GM12891 (cell line): ENCODE measurements at places on chromosomes 7 and 10.
A peak's percentile ranks its signal among the peaks of the same experiment; 100 is the strongest.

GRCh38 chr7:65430344-65431186 lies 56.9 kb downstream of the ZNF92 start:
- no peak for DNase-seq

DNA sequence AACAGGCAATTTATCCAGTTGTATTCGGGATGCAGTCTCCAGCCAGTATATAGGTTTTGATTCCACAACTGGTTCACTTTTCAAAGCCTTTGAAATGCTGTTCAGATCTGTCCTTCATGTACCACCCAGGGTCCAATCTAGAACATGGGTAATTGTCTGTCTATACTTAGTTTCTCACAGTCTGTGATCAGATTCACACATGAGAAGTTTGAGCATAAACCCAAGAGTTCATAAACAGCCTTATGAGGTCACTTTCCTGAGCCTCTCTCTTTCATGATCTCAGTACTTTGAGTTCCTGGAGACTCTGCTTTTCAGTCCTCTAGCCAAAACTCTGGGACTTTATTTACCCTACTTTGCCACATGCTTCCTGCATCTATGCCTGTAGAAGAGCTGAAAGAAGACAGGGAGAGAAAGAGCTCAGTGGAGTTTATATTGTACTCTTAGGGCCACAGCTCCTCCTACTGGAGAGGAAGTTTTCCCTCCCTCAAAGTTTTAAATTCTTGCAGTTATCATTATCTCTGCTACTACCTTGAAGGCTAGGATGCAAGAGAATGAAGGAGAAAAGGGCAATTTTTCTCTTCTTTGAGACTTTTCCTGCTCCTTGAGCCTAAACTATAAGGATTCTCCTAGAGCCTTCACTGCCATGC lies 172.0 kb downstream of the ZEB1 start:
- no peak for DNase-seq

DNA sequence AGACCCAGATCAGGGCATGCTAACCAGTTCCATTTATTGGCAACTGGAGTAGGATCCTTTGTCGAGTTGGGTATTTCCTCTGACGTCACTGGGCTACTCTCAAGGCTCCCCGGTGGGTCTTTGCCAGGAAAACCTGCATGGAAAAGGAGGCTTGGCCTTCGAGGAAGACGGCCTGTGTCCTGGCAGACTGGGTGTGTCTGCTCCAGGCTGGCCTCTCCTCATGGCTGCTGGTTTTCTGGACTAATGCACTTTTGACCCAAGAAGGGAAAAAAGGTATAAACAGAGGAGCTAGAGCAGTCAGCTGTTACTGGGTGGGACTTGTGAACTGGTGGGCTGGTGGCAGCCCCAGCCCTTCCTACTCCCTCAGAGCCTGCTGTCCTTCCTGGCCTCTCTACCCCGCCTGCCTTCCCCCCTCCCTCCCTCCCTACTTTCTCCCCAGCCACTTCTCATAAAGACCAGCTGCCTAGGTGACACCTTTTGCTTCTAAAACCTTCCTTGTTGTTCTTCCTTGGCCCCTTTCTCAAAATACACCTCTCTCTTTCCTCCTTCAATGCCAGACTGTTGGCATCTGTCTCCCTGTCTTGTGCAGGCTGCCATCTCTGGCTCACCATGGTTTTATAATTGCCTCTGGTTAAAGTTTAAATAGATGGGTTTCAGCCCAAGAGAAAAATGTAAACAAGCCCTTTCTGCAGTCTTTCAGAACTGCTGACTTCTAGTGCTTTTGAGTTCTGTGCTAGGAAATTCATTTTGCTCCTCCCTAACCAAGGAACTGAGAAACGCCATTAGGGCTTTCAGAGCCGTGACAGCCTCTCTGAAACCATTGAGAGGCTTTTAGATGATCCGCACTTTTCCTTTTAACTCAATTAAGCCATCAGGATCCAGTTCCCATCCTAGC lies 101.8 kb upstream of the MKLN1 start:
- no peak for DNase-seq

- DNase-seq, result no peak
Observed at GRCh38 chr10:71777213-71777985, 4.1 kb upstream of the VSIR start.

DNA sequence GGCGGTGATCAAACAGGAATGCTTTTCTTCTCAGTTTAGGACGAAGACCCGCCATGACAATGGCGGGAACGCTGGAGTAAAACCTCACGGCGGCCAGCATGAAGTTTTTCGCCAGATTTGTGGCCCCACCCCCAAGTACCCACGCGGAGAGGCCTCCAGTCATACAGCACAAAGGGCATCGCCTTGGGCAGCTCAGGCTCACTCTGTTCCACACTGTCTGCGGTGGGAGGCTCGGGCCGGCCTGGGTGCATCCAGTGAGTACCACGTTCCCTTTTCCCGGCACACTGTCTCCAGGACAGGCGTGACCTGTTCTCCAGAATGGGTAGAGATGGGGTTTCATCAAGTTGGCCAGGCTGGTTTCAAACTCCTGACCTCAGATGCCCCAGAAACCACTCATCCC lies 27.3 kb downstream of the ASB13 start:
- DNase-seq, result no peak

DNA sequence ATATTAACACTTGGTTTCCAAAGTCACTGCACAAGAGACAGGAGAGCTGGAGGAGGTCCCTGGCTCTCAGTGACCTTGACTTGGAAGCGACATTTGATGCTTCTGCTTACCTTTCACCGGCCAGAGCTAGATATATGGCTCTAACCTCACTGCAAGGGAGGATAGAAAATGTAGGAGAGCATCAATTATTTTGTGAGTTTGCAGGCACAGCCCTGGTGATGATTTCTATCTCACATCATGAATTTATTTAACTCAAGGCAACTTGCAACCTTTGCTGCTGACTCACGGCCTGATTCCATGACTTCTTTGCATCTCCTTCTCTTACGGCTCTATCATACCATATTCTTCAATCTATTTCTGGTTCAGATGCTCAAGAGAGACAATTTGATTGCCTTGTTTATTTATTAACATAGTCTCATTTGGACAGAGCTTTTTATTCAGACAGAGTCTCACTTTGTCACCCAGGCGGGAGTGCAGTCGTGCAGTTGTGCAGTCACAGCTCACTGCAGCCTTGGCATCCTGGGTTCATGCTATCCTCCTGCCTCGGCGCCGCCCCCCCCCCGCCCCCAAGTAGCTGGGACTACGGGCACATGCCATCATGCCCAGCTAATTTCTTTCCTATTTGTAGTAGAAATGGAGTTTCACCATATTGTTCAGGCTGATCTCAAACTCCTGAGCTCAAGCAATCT lies 196.0 kb downstream of the REEP3 start:
- no peak for DNase-seq

- no peak for DNase-seq
Observed at GRCh38 chr10:120580918-120581895, 124.2 kb downstream of the PLPP4 start.

DNA sequence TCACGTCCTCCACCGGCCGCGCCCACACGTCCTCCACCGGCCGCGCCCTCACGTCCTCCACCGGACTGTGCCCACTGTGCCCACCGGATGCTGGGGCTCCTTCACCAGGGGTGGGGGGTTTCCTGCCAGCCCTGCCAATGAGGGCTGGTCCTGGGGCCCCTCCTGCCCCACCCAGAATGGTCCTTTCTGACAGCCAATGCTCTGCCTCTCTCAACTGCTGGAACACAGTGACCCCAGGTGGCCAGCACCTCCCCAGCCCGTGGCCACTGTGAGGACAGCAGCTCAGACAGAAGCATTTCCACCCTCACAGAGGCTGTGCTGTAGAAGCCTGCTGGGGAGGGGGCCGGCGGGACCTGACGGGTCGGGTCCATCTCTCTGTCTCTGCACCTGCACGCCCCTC lies 90.1 kb upstream of the DNAAF5 start:
- no peak for DNase-seq

DNA sequence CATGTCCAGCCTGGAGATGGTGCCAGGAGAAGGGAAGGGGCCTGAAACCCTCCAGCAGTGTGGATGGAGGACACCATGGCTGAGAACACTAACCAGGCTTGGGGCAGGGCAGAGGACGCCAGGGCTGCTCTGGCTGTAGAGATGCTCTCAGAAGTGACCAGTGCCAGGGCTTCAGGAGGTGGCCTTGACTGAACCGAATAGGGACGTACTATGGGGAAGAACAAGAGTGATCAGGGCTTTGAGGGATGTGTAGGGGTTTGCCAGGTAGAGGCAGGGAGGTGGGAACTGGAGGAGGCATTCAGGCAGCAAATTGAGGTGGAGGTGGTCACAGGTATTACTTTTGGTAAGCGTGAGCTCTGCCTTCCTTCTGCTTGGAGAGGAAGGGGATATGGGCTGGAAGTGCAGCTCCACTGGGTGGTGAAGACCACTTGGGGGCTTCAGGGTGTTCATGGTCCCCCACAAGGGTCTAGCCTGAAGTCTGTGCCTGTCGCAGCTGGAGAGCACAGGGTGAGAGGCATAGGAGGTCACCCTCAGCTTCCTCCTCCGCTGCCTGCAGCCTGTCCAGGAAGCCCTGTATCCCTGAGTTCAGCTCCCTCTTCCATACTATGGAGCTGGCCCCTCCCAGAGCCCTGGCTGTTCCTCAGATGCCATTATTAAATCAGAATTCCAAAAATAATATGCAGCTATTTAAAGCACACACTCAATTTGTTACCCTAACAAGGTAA lies 27.8 kb downstream of the ADCY1 start:
- no peak for DNase-seq

DNA sequence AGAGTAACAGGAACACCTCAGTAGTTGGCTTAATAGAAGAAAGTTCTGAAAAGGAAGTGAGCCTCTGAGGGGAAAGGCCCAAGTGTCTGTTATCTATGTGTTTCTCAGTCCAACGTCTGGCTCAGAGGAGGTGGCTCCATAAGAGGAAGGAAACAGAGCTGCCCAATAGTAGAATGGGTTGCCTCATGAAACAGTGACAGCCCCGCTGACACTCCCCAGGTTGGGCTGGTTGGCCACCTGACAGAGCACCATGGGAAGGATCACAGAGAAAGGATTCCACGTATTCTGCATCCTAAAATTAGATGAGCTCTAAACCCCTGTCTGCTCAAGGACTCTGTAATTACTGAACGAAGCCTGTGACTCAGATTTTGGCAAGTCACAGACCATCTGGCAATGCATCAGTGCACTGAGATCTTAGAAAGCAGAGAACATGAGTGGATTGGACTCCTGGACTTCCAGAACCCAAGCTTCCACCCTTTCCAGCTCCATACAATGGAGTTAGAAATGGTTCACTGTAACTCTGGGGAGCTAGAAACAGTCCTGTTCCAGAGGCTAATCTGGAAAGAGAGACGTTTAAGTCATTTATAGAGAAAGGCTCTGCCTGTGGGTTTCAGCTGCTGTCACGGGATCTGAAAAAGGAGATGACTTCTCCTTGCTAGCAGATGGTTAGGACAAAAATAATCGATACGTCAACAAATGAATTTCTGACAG lies 2.9 kb downstream of the PKD2L1 start:
- peak; percentile 55 for DNase-seq

GRCh38 chr7:34900891-34901513 lies 136.3 kb downstream of the DPY19L1 start:
- peak; percentile 14 for DNase-seq

DNA sequence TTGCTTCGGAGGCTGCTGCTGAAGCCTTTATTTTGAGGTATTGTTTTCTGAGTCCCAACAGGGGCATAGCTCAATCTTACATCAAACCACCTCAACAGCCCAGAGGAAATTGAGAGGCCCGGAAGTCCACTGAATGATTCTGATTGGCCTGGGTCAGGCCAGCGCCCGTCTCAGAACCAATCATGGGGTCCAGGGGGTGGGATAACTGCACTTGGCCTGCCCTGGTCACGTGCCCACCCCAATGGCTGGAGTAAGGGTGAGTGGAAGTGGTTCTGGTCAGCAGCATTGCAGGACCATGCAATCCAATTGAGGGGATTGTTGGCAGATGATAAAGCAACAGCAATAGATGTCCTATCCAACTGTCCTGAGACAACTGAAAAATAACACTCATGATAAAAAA lies 190.6 kb downstream of the HERPUD2 start:
- no peak for DNase-seq

DNA sequence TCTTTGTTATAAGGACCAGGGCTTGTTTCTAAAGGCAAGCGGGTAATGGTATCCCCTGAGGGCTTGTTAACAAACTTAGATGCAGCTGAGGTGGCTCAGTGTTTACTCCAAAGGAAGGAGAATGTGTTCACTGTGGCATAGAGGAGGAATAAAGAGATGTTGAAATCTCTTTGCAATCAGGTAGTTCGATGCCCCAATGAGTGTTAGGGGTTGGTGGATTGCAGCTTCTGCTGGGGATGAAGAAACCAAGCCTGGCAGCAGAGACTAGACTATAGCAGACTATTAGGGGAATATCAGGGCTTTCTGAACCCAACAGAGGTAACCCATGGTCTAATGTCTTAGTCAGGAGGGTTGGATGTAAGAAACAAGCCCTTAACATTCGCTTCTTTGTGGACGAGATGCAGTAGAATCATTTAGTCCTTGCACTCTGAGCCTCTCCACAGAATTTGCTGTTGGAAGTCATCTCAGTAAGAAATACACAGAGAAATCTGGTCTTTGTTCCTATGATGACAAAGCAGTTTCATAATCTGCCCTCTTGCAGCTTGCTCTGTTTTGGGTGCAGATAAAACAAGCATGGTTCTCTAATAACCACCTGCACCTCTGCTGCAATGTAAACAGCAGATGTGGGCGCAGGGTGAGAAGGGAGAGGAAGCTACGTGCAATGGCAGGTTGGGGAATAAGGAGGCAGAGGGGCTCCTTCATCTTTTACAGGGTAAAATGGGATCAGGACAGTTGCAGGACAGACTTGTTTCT lies 108.6 kb downstream of the NRF1 start:
- DNase-seq, result no peak

DNA sequence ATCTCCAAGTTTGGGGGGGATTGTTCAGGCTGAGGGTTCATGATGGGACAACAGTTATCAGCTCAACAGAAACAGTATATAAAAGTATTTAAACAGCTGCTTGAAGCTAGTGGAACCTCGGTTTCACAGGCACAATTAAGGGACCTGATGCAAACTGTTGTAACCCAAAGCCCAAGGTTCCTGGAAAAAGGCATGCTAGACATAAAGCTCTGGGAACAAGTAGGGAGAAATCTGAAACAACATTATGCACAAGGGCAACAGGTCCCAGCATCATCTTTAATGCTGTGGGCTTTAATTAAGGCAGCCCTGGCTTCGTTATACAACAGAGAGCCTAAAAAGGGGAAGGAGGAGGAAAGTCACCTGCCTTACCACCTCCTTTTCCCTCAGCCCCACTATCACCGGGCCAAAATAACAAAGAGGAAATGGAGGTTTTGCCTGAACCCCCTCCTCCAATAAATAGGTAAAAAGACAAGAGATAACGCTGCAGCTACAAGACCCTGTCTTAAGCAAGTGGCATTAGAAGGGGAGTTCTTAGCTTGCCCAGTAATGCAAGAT lies 83.2 kb upstream of the GPR22 start:
- no peak for DNase-seq

DNA sequence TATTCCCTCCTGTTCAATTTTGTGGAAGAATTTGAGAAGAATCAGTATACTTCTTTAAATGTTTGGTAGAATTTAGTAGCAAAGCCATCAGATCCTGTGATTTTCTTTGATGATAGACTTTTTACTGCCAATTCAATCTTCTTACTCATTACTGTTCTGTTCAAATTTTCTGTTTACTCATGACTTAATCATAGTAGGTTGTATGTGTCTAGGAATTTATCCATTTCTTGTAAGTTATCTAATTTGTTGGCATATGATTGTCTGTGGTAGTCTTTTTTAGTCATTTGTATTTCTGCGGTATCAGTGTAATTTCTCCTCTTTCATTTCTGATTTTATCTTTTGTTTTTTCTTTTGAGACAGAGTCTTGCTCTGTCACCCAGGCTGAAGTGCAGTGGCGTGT lies 87.4 kb downstream of the CCDC3 start:
- DNase-seq, result no peak

- DNase-seq, result no peak
Observed at GRCh38 chr10:1731592-1731991, 5.7 kb downstream of the ADARB2 start.
